ENCODE measurements at places on chromosomes 7 and 10. TPM values are rescaled to one million over a fixed set of nuclear protein-coding genes. Genes with fewer than 3 reads are reported as not detected.

The C10orf67 gene
- 0.06 TPM for total RNA-seq

The AS3MT gene
- 4.7 TPM for total RNA-seq

The MYL7 gene
- not detected for total RNA-seq

The HILPDA gene
- 22.9 TPM for total RNA-seq

The ASZ1 gene
- total RNA-seq, result not detected

Data from A549 treated with DMSO at 1 μM for 4 hours (cell line).